ENCODE measurements at places on chromosomes 12 and 14.

DNA sequence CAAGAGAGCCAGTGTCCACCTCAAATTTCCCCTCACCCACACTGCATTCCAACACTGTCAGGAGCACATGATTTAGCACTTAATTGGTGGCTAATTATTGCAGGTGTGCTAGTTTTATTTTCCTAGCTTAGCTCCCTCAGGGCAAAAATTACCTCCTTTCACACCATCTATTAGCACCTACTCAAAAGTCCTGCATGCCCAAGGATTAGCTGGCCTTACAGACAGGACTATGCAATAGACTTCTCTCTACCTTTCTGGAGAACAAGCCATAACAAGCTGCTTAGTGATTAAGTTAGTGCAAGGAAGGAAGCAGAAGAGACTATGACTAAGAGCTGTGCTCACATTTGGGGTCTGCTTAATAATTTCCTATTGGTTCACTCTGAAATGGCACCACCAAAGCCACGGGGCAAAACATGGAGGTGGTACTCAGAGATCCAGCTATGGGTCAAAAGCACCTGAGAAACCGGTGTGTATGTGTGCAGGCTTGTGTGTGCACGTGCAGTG, 69.5 kb downstream of the STON2 start:
- no peak for DNase-seq

- peak; percentile 69 for DNase-seq
These were observed 355.2 kb downstream of the PCNX1 start for GRCh38 chr14:71262441-71262840.

DNA sequence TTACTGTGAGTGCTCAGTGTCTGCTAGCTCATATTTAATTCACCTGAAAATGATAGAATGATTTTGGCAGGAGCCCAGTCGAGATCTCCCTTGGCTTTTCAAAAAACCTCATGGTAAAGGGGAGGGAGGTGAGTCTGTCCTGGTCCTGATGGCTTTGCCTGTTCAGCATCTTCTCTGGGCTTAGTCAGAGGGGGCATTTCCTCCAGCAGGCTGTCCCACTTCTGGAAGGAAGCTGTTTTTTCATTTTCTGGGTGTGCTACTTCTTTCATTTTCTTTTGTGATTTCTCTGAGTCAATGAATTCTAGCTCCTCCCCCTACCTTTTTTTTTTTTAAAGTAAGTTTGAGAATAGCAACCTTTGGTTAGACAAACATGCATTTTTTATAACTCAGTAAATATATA, 58.8 kb downstream of the TMX1 start:
- DNase-seq: peak; percentile 61

GRCh38 chr12:112906712-112907414, at the start of gene OAS1:
TSS of gene OAS1 (plus strand) at chr12:112906962. CDS start at chr12:112907040, 78 bp downstream.
- peak; percentile 8 for DNase-seq

- DNase-seq: no peak
These were observed 229.9 kb downstream of the SNAPC1 start for GRCh38 chr14:61992139-61992538.

GRCh38 chr12:15208871-15209656, 12.2 kb downstream of the RERG start:
- peak; percentile 89 for DNase-seq

DNA sequence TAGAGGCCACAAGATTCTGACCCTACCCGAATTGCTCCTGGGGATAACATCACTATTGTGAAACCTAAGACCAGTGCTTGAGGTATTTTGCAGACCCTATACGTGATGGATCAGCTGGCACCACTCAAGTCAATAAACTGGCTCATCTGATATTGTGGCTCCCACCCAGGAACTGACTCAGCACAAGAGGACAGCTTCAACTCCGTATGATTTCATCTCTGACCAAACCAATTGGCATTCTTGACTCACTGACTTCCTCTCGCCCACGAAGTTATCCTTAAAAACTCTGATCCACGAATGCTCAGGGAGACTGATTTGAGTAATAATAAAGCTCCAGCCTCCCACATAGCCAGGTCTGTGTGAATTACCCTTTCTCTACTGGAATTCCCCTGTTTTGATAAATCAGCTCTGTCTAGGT, 1036.1 kb upstream of the TMEM132C start:
- peak; percentile 98 for DNase-seq

GRCh38 chr12:122820838-122821271, 14.4 kb upstream of the HIP1R start:
- no peak for DNase-seq

- no peak for DNase-seq
These were observed 20.9 kb upstream of the CNIH1 start for GRCh38 chr14:54462048-54462447.

- DNase-seq: no peak
These were observed 589.5 kb downstream of the NOVA1 start for GRCh38 chr14:26008290-26008689.

- no peak for DNase-seq
These were observed 119.2 kb upstream of the DAAM1 start for GRCh38 chr14:59069163-59069854.

- DNase-seq: no peak
These were observed 159.3 kb downstream of the FBXL14 start for GRCh38 chr12:1435044-1435443.

GRCh38 chr14:103830511-103831270, 16.7 kb downstream of the PPP1R13B start:
- DNase-seq: no peak

GRCh38 chr12:21718403-21718802, 56.1 kb downstream of the KCNJ8 start:
- DNase-seq: no peak

GRCh38 chr12:20142316-20142715, 226.0 kb upstream of the PDE3A start:
- DNase-seq: no peak
